Left ventricle myocardium inferior (tissue), 1 donor: ENCODE measurements at places on chromosomes 6 and 20.

GRCh38 chr6:129104131-129104530, 221.2 kb downstream of the LAMA2 start:
- no peak for DNase-seq

GRCh38 chr20:47691625-47692024, 93.7 kb downstream of the SULF2 start:
- DNase-seq: no peak

GRCh38 chr6:38517005-38517404, 122.7 kb downstream of the BTBD9 start:
- no peak for DNase-seq

GRCh38 chr6:89591745-89592144, 46.8 kb downstream of the LYRM2 start:
- no peak for DNase-seq

GRCh38 chr6:139577124-139577762, 202.8 kb upstream of the CITED2 start:
- DNase-seq: no peak

- DNase-seq: no peak
These were observed 60.3 kb upstream of the PRELID3B start for GRCh38 chr20:59102841-59103299.

DNA sequence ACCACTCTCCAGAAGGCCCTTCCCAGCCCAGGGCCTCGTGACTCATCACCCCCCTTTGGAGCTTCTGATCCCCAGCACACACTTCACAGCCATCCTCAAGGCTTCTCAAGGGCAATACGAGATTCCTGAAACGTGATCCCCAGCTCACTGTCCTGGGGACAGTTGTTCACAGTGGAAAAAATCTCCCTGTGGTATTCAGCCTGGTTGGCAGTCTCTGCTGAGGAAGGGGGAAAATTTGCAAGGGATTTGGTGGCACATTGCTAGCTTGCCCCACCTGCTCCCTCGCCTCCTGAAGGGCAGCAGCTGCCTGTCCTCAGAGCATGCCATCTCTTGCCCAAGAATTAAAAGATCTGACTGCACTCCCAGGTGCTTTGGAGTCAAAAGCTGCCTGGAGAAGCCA, 20.7 kb upstream of the PKHD1 start:
- DNase-seq: no peak

GRCh38 chr20:59525500-59526241, 78.7 kb upstream of the PHACTR3 start:
- peak; percentile 62 for DNase-seq

DNA sequence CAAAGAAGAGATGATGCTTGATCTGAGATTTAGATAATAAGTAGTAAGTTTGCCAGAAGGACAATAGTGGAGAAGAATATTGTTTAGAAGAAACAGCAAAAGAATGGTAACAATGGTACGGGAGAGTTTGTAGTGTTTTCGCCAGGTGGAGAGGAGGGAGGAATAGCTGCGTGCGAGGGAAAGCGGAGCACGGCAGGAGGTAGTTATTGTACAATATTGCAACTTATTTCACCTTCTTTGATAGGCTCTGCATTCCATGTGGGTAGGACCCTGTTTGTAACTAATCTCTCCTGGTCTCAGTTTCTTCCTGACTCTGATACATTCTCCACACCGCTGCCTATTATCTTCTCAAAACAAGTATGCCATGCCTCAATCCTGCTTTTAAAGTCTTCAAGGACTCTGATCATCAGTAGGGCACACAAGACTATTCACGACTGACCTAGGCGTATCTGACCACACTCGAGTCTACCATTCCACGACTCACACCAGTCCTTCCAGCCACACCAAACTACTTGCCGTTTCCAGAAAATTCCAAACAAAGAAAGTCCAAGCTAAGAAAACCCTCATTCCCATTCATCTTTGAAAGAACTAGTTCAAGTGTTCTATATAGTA, 1.1 kb downstream of the PPIL4 start:
- DNase-seq: no peak

GRCh38 chr6:12543953-12544352, 172.6 kb upstream of the PHACTR1 start:
- no peak for DNase-seq

DNA sequence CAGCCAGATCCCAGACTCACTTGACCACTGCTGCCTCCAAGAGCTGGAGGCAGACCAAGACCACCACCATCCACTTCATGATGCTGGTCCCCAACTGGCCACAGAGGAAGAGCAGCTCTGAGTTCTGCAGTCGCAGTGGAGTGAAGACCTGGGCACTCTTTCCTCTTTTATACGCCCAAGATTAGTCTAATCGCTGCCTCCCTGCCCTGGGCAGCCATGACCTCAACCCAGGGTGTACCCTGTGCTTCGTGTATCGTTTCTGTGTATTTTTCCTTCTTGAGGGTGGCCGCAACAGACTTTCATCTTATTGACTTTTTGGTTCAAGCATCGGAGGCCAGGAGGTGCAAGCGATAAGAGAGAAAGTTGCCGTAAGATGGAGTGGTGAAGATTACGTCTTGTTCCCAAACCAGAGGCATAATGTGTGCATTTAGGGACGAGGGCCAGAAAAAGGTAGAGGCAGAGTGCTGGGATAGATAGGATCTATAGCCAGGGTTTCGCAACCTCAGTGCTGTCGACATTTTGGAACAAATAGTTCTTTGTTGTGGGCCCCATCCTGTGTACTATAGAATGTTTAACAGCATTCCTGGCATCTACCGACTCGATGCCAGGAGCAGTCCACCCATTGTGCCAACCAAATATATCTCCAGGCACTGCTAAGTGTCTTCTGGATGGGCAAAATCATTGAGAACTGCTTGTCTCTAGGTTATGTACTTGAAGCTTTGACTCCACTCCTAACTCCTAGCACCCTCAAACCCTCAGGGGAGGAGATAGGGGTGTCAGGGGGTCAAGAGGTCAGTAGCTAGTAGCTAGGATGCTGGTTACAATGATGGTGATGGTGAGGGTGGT, at the start of gene PGC:
Gene PGC (minus strand): TSS at position 142 of the 846 bp plus-strand sequence. CDS start 63 bp downstream, at position 79.
- DNase-seq: no peak
